ENCODE measurements at places on chromosomes 1 and 21. TPM values are rescaled to one million over a fixed set of nuclear protein-coding genes. Genes with fewer than 3 reads are reported as not detected.

DNA sequence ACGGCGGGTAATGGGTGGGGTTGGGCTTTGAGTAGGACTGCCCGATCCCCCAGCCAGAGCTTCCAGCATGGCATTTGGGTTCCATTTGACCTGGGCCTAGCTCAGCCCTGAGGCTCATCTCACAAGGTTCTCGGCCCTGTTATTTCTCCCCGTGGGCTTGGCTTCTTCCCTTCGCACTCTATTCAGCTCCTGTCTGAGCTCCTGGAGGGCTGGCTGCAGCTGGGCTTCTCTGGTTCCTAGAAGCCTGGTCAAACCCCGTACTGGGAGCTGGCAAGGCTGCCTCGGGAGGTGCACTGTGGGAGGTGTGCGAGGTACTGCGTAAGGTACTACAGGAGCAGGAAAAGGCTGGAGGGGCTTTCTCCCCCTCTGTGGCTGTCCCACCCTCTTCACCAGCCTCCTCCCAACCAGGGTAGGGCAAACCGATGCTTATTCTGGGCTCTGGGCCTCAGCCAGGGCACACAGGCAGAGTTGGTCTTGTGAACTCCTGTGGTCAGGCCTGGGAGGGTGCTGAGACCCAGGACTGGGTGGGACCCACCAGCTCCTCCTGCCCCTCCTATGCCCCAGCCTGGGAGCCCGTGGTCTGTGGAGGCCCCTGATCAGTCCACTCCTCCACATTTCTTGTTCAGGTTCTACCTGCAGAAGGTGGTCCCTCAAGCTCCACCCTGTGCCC, 814 bp downstream of the A3GALT2 start:
- peaks cover 2% of the 10 kb centered on the region for H3K4me1 ChIP-seq
- no peaks in the 10 kb centered on the region for H3K27me3 ChIP-seq
- H3K4me3 ChIP-seq, result no peak overlapping the region
- DNase-seq, result no peak
- peaks cover 12% of the 10 kb centered on the region for H3K36me3 ChIP-seq
- H3K27ac ChIP-seq, result no peak overlapping the region

DNA sequence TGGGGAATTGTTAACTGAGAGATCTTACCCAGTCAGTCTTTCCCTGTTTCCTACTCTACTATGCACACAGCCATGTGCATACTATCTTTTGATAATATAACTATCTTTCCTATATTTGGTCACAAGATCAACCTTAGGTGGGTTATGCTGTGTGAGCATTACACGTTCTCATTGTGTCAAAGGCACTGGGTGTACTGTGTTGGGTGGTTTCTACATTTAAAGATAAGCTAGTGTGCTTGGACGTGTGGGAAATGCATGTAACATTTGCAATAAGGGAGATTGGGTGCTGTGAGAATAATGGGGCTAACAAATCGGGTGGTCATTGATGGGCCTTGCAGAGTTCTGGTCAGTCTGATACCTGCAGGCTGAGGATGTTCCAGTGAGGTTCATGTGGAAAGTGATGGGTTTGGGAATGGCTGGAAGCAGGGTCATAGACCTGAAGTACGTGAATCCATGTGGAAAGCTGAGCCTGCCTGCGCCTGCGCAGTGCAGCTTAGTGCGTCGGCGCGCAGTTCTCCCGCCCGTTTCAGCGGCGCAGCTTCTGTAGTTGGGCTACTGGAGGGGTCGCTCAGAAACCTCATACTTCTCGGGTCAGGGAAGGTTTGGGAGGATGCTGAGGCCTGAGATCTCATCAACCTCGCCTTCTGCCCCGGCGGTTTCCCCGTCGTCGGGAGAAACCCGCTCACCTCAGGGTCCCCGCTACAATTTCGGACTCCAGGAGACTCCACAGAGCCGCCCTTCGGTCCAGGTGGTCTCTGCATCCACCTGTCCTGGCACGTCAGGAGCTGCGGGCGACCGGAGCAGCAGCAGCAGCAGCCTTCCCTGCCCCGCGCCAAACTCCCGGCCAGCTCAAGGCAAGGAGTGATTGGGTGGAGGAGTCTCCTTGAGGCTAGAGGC, at the start of gene MSH4:
MSH4 (plus strand) TSS at position 507 of the 897 bp plus-strand sequence; CDS start at position 611, 104 bp downstream.
- H3K27ac ChIP-seq, result peak within 1 kb of the TSS; percentile 19
- peaks cover 65% of the 10 kb centered on the region for H3K36me3 ChIP-seq
- DNase-seq, result no peak
- no peaks in the 10 kb centered on the region for H3K27me3 ChIP-seq
- peaks cover 11% of the 10 kb centered on the region for H3K4me1 ChIP-seq
- H3K4me3 ChIP-seq, result no peak within 1 kb of the TSS

GRCh38 chr1:223718850-223719249, 6.5 kb downstream of the CAPN2 start:
- H3K4me1 ChIP-seq, result peaks cover 72% of the 10 kb centered on the region
- no peak overlapping the region for H3K4me3 ChIP-seq
- no peaks in the 10 kb centered on the region for H3K27me3 ChIP-seq
- no peak overlapping the region for H3K27ac ChIP-seq

DNA sequence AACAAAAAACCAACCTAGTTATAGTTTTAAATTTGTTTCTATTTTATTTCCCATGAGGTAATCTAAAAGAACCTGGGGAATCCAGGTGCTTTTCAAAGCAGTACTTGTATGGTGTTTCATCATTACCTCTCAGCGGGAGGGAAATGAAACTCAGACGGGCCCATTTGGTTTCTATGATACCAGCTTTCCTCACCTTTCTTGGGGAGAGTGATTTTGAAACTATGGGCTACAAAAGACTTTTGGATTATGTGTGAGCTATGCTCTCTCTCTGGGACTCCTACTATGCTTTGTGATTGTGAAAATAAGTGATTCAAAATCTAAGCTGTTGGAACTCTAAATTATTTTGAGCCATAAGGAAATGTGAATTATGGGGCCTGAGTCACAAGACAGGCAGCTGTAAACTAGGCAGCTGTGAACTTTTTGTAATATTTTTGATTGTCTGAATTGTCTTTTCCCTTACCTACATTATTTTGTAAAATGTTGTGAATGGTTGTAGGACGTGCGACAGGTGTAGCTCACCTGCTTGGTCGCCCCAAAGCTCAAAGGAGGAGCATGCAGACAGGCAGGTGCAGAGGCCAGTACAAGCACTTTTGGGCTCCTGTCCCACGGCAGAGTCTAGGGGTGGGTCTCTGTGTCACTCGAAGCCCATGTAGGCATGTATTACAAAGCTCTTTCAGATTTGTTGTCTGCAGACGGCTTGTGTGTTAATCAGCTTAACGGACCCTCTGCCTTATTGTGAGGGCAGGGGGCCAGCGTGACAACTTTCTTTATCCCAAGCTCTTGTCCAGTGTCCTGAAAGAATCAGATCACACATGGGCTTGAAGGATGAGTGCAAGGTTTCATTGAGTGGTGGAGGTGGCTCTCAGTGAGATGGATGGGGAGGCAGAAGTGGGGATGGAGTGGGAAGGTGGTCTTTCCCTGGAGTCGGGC, 64.8 kb upstream of the BACH1 start:
- no peak overlapping the region for H3K4me3 ChIP-seq
- DNase-seq, result no peak
- H3K4me1 ChIP-seq, result peaks cover 32% of the 10 kb centered on the region

GRCh38 chr1:2074944-2075740, 24.9 kb downstream of the PRKCZ start:
- H3K27ac ChIP-seq, result no peak overlapping the region
- no peaks in the 10 kb centered on the region for H3K36me3 ChIP-seq

- no peaks in the 10 kb centered on the region for H3K36me3 ChIP-seq
- H3K27ac ChIP-seq, result no peak overlapping the region
- H3K4me3 ChIP-seq, result no peak overlapping the region
- peaks cover 20% of the 10 kb centered on the region for H3K27me3 ChIP-seq
Observed at GRCh38 chr1:172824209-172824608, 165.3 kb downstream of the FASLG start.

- no peaks in the 10 kb centered on the region for H3K4me1 ChIP-seq
- no peak for DNase-seq
- no peaks in the 10 kb centered on the region for H3K36me3 ChIP-seq
- no peaks in the 10 kb centered on the region for H3K27me3 ChIP-seq
Observed at GRCh38 chr1:68375919-68376318, 73.8 kb downstream of the RPE65 start.

GRCh38 chr1:205353612-205354011, 3.1 kb downstream of the KLHDC8A start:
- no peaks in the 10 kb centered on the region for H3K4me1 ChIP-seq
- H3K4me3 ChIP-seq, result no peak overlapping the region
- DNase-seq, result no peak
- H3K36me3 ChIP-seq, result no peaks in the 10 kb centered on the region
- peaks cover 15% of the 10 kb centered on the region for H3K27me3 ChIP-seq
- H3K27ac ChIP-seq, result no peak overlapping the region

Gene PFKFB2
- total RNA-seq, result 1.9 TPM

DNA sequence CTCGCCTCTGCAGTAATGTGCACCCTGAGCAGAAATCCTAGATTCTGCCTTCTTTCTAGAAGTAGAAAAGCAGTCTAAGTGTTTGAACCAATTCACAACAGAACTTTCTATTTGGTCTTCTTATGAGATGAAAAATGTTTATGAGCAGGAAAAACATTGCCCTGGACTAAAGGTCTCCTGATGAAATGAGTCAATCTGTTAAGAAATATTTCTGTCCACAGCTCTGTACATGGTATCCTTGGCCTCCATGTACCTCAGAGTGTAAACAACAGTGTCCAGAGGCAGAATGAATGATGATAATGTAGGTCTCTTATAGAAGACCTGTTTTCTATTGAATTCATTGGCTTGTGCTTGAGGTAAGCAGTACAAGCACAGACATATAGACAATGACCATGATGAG, 6.2 kb upstream of the APCS start:
- no peaks in the 10 kb centered on the region for H3K27me3 ChIP-seq
- no peaks in the 10 kb centered on the region for H3K36me3 ChIP-seq
- DNase-seq, result no peak
- H3K27ac ChIP-seq, result no peak overlapping the region
